OCI-M1 (cell line): ENCODE measurements at places on chromosomes 2 and 18.

DNA sequence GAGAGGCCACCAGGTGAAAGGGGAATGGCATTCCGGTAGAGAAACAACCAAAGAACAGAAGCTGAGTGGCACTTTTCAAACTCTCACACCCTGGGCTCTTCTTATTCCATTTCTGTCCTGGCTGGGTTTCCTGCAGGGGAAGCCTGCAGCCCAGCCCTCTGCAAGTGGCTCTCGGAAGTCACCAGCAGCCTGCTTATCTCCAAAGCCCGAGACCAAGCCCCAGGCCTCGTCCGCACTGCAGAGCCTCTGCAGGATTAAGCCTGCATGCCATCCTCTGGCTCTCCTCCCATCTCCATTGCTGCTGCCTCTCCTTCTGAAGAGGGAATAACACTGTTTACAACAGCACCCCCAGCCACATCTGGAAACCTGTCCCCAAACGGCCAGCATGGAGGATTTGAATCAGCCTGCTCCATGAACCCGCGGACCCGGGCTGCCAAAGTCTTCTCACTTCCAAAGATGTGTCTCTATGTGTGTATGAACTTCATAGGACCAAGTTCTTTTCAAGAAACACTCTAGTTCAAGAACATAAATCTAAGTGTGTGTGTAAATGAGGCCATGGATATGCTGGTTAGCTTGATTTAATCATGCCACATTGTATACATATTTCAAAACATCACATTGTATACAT lies 54.2 kb downstream of the DIPK1C start:
- DNase-seq: peak; percentile 36

- no peak for DNase-seq
Observed at GRCh38 chr2:85393836-85394235, 16.3 kb downstream of the CAPG start.

DNA sequence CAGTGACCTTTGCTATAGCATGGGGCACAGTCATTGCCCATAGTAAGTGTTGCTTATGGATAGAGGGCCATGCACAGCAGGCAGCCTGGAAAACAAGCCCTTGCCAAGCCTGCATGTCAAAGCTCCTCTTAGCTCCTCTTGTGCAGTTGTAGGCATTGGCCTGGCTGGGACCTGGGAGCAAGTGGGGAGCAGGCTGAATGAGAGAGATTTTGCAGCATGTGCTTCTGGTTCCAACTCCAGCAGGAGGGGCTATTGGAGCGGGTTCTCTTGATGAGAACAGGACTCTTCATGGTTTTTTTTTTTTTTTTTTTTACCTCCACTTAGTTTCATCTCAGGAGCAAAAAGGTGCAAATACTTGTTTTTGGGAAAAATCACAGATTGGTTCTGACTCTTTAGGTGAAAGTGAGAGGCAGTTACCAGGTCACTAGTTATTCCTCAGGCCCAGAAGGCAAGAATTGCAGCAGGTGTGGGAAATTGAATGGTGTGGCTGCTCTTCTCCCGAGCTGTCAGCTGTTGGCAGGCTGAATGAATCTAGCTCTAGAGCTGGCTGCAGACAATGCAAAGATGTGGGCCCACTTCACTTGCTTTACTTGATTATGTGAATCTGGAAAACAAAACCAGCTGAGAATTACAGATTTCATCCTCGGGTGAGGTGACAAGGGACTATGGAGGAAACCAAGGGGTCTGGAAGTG lies 95.9 kb downstream of the MAP4K4 start:
- no peak for DNase-seq

DNA sequence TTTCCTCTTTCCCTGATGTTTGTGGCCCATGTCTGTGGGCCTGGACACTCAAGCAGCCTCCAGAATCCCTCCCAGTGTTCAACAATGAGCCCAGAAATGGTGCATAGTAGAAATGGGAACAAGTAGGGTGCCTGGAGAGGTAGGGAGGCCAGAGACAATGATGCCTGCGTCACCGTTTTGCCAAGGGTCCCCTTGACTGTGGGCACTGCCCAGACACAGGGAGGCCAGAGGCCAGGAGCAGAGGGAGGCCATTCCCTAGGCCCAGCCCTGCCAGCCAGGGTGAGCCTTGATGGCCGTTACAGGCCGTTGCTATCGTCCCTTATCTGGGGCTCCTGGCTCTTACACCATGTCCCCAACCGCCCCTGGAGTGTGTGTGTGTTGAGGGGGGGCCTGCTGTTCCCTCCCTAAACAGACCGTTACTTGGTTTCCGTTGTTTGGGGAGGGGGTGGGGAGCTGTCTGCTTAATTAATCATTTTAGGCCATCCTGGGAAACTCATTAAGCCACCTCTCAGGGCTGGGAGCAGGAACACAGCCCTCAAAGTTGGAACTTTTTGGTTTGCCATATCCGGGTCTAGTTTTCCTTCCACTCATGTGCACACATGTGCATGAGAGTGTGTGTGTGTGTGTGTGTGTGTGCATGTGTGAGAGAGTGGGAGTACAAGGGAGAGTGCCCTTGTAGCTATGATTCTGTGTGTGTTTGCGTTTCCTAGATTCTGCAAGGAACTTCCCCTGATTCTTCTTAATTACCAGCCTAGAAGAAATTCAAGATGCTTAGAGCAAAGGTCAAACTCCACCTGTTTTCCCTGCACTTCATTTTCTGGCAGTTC lies 135.2 kb upstream of the HAAO start:
- peak; percentile 74 for DNase-seq

DNA sequence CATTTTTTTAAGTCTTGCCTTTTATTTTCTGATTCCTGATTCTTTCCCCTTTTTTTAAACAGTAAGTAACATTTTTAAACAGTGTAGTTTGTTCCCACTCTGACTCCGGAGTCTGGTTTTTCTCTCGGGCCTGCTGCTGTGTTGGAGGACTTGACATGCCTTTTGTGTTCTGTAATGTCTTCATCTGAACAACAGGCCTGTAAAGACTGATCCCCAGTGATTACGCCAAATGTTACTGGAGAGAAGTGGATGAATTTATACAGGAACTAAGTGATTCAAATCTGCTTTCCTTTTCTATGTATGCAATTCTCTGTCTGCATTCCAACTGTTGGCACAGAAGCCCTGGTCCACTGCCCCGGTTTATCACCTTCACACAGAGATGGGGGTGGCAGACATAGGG lies 54.3 kb upstream of the RMDN2 start:
- DNase-seq: no peak
